Stimulated activated CD4-positive, alpha-beta T cell treated with anti-CD3 and anti-CD28 coated beads, Interleukin-1b, Interleukin-23, amount 100 ng/mL, for 24 hours (primary cell): ENCODE measurements at places on chromosomes 16 and 17.

GRCh38 chr17:35499548-35499947 lies 37.9 kb downstream of the SLFN12L start:
- DNase-seq: no peak

GRCh38 chr16:30979170-30980022 lies 5.6 kb upstream of the HSD3B7 start:
- no peak for DNase-seq

GRCh38 chr17:50027881-50028735 lies 27.8 kb upstream of the ITGA3 start:
- DNase-seq: no peak

DNA sequence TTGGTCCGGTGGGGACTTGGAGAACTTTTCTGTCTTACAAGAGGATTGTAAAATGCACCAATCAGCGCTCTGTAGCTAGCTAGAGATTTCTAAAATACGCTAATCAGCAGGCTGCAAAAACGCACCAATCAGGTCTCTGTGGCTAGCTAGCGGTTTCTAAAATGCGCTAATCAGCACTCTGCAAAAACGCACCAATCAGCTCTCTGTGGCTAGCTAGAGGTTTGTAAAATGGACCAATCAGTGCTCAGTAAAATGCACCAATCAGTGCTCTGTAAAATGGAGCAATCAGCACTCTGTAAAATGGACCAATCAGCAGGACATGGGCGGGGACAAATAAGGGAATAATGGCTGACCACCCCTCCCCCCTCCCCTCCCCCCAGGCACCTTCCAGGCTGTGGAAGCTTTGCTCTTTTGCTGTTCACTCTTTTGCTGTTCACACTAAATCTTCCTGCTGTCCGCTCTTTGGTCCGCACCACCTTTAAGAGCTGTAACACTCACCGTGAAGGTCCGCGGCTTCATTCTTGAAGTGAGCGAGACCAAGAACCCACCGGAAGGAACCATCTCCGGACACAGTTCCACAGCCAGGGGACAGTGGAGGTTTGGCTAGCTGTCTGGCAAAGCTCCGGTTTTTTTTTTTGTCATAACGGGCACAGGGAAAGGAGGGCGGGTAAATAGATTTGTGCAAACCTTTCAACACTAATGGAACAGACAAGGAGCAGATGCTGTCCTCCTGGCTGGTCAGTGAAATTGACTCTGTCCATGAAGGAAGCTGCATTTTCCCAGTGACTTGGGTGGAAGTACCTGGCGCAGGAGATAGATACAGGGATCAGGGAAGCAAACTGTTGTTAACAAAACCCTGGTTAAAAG lies 8.3 kb downstream of the PITPNC1 start:
- DNase-seq: no peak

- DNase-seq: no peak
Measured at GRCh38 chr17:41614098-41614497, 1.5 kb upstream of the KRT16 start.

DNA sequence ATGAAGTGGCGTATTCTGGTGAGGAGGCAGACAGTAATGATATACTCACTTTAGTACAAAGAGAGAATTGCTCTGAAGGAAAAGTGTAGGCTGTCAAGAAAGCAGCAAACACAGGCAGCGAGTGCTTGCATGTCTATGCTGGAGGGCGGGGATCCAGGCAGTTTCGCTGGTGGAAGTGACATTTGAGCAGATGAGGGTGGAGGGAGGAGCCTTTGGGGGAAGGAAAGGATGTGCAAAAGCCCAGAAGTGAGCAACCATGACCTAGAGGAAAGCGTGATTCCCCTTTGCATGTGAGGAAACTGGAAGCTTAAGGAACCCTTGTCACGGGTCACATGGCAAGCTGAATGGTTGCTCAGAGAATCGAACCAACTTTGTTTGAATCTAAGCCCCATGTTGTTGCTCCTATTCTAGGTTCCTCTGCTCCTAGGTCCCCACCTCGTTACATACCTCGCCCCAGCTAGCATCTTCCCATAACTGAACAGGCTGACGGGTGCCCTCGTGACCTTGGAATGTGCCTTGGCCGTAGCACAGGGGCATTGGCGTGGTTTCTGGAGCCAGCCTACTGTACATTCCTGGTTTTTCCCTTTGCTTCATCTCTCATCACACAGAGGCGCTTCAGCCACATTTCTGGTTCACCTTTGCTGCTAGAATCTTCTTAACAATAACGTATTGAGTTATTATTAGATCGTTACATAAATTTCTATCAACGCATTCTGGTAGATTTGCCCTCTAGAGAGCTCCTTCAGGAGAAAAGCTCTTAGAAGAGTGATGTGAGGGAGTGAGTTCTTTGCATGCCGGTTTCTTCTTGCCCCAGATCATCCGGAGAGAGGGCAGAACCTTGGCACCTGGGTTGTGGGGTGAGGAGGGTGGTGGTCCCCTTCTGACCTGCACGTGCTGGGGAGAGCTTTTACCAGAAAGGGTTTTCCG lies 191.8 kb downstream of the SNX29 start:
- DNase-seq: no peak

DNA sequence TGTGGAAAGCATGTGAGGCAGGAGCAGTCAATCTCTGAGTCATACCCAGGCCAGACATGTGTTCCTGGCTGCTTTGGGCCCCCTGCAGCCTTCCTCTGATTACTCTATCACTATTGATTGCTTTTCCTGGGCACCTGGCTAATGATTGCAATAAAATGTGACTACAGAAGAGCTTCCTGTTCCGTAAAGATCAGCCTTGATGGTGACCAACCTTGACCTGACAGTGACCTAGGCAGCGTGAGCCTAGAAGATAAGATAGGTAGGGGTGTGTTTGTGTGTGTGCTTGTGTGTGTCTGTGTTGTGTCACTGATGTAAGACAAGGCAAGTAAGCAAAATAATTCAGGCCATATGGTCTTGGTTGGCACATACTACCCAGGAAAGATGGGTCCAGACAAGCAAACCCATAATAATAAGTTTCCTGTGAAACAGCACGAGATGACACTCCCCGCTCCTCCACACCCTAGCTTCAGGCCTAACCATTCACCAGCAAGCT lies 367.7 kb upstream of the CDH11 start:
- DNase-seq: no peak

- DNase-seq: no peak
Measured at GRCh38 chr17:36504156-36504545, 17.7 kb downstream of the ZNHIT3 start.
